ENCODE measurements at places on chromosomes 11 and 22.

- no peak for DNase-seq
These were observed 56.2 kb upstream of the CSNK2A3 start for GRCh38 chr11:11409224-11409623.

- DNase-seq = no peak
These were observed 36.6 kb downstream of the TCF20 start for GRCh38 chr22:42233879-42234278.

DNA sequence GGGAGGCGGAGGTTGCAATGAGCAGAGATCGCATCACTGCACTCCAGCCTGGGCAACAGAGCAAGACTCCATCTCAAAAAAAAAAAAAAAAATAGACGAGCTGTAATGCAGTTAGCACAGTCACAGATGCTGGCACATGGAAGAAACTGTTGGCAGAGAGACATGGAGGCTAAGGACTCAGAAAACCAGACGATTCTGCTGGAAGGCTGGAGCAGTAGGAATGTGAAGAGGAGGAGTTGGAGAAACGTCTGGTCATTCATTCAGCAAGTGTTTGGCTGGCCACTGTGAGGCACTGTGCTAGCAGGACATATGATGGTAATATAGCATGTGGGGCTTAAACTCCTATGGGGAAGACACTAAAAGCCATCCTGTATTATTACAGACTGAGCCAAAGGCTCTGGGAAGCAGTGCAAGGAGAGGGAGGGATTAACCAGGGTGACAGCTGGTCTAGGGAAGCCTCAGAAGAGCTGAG, 5.0 kb downstream of the UQCR10 start:
- DNase-seq = peak; percentile 49

- DNase-seq = no peak
These were observed 14.4 kb downstream of the OAF start for GRCh38 chr11:120224972-120225909.

All from M059J (cell line).